ENCODE measurements at places on chromosomes 4 and X.

GRCh38 chr4:36256398-36256891 is 12.1 kb upstream of the ARAP2 start:
- no peak for DNase-seq

GRCh38 chr4:101651778-101652177 is 138.8 kb upstream of the BANK1 start:
- no peak for DNase-seq

- DNase-seq: no peak
Measured at GRCh38 chr4:25900310-25900709, 13.7 kb upstream of the SMIM20 start.

GRCh38 chrX:48711162-48711928 is 14.8 kb downstream of the SUV39H1 start:
- no peak for DNase-seq

- no peak for DNase-seq
Measured at GRCh38 chr4:1172971-1173757, 781 bp upstream of the SPON2 start.

DNA sequence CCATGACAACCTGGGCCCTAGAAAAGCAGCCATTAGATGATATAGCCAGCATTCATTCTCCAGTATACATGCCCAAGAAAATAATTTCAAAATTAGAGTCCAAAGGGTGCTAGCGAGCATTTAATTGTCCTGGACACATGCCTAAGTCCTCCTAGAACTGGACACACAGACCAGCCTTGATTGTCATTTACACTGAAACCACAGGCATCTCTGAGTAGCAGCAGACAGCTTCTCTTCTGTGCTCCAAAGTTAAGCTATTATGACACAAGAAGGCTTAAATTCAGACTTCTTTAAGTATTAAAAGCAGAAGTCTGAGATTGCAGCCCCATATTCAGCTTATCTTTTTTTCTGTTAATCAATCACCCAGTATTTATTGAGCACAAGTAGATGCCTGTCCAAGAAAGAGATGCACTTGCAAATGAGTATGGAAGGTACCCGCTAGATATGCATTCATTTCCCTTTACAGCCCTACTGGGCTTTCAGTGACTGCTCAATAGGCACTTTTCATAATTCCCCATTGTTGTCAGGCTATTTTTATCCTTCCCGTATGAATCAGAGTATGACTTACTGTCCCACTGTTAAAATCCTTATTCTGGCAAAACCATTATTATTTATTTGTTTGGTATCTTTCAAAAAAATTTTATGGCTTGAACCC is 374.1 kb downstream of the FBXW7 start:
- no peak for DNase-seq

DNA sequence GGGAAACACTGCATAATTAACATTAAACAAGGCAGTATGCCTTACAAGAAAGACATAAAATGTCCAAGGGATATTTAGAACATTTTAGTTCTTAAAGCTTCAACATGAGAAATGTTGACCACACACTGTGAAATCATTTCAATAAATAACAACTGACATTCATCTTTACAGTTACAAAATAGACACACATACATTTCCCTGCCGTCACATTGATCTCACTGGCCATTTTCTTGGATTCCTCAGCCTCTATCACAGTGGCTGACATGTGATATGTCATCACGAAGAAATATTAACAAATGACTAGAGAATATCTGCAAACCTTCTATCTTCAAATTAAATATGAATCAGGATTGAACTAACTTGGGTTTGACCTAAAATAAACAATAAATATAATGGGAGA is 1.9 kb downstream of the CXCL2 start:
- DNase-seq: no peak
